ENCODE measurements at places on chromosomes 13 and 19. TPM values are rescaled to one million over a fixed set of nuclear protein-coding genes. Genes with fewer than 3 reads are reported as not detected.
A peak's percentile ranks its signal among the peaks of the same experiment; 100 is the strongest.

DNA sequence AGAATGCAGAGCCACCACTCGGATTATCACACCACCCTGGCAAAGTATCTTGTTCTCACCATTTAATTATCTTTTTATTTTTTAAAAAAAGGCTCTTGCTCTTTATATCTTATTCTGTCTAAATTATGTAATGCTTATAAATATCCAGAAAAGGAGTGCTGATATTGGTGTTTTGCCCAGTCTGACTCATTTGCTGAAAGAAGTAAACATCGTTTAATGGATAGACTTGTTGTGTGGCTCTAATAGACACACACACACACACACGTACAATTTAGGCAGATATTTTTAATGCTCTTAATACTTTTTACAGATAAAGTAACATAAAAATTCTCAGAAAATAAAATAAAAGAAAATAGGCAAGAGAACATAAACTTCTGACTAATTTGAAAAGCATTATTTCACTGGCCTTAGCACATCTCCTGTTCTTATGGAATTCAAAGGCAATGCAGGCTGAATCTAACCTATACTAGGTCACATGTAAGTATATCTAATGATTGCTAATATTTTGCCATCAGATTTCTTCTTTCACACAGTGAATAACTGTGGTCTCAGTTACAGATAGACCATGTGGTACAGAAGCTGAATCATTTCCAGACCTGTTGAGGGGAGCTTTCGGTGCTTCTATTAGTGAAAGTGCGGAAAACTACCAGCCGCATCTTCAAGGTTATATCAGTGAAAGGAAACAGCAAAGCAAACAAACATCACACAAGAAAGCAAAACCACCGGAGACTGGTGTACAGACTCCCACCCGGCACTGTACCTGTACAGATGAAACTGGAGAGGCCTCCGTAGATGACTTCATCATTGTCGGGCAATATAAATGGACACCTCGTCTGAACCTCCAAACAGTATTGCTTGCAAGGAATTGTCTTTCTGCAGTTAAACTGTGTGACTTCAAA, 642.1 kb upstream of the ARGLU1 start:
- DNase-seq, result peak; percentile 64
- H3K4me3 ChIP-seq, result no peak overlapping the region
- no peaks in the 10 kb centered on the region for H3K27me3 ChIP-seq
- peaks cover 3% of the 10 kb centered on the region for H3K4me1 ChIP-seq
- H3K36me3 ChIP-seq, result no peaks in the 10 kb centered on the region

DNA sequence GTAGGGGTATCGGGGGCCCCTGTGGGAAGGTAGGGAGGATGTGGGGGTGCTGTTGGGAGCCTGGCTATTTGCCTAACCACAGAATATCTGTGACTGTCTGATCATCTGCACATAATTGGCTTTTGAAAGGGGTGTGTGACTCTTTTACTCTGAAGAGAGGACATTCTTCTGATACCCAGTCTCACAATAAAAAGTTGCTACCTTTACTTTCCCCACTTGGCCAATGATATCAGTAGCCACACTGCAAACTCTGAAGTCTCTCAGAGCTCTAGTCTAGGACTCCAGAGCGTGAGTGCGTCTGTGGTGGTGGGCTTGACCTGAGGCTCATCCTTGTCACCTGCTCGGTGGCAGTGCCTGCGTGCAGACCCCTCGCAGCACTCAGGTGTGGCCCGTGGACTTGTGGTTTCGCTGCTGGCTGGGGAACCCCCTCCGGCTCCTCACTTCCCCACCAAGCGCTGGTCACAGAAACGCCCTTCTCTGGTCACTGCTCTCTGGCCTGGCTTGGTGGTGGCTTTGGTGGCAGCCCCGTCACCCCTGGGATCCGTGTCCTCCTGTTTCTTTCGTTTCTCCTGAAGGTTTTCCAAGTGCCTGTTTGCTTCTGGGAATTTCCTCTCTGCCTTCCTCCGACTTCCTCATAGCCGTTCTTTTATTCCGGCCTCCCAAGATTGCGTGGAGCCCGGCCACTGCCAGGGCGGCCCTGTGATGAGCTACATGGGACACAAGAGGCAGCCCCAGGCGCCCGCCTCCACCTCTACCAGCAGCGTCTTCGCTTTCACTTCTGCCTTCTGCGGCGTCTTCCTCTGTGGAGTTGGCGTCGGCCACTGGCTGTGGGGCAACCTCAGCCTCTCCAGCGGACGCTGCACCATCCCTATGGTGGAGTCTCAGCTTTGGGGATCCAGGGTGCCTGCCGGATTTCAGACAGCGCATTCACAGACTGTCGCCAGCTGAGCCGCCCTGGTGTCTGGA, 78.0 kb downstream of the ATP11A start:
- peak; percentile 56 for DNase-seq
- H3K4me1 ChIP-seq, result peaks cover 21% of the 10 kb centered on the region
- H3K4me3 ChIP-seq, result no peak overlapping the region

DNA sequence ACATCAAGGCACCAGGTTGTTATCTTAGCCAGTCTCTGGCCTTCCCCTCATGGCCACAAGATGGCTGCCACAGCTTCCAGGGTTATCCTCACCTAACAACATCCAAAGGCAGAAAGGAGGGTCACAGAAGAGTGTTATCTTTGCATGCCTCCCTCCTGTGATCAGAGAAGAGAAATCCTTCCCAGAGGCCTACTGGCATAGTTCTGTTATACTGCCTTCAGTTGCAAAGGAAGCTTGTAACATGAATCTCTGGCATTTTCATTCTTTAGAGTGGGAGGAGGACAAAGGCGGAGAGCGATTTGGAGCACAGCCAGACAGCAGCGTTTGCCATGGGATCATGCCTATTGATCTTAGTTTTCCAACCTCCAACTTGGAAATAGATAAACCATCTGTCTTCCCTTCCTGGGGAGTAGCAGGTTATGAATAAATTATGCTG, 135.7 kb downstream of the DNAJC15 start:
- DNase-seq, result peak; percentile 69
- H3K27me3 ChIP-seq, result no peaks in the 10 kb centered on the region
- no peak overlapping the region for H3K4me3 ChIP-seq

CYP2F1 gene
- not detected for total RNA-seq

DNA sequence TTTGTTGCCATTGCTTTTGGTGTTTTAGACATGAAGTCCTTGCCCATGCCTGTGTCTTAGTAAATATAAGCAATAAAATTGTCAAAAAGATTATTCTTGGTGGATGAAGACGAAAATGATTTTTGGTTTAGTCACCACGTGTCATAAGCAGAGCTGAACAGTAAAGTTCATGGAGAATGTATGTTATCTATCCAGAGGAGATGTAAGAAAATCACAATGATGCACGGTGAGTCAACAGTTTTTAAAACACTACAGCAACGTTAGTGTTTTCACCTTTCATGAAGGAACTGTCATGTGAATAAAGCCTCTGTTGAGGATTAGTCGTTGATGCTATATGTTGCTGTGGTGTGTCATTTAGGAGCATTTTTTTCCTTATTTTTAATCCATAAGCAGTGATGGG, 137.6 kb downstream of the GPC6 start:
- no peak overlapping the region for H3K27ac ChIP-seq
- H3K4me3 ChIP-seq, result no peak overlapping the region
- H3K4me1 ChIP-seq, result no peaks in the 10 kb centered on the region

DNA sequence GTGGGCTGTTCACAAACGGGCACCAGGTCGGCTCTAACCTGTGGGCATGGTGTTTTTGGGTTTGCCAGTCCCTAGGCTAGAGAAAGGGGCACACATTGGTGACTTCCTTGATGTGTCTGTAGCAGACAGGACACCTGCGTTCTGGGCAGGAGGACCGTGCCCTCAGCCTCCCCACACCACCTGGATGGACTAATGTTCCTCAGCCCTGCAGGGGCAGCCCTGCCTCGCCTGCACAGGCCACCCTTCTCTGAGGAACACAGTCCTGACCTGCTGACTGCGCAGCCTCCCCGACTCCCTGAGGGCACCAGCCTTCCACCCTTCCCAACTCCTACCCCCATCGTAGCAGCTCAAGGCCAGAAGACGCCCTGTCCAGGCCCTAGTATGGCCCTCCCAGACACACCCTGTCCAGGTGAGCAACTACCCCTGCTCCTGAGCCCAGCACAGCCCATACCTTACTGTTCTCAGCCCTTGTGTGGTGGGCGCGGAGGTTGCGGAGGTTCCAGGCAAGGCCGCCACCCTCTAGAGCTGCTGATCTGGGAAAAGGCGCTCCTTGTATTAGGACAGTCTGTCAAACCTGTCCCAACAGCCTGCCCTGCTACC, 55.7 kb downstream of the GGACT start:
- H3K27me3 ChIP-seq, result peaks cover under 1% of the 10 kb centered on the region
- H3K4me1 ChIP-seq, result no peaks in the 10 kb centered on the region
- no peak overlapping the region for H3K27ac ChIP-seq
- no peak for DNase-seq

GRCh38 chr19:18590273-18591272, 2.0 kb downstream of the REX1BD start:
- H3K4me3 ChIP-seq, result peak overlapping the region; percentile 75
- peaks cover 50% of the 10 kb centered on the region for H3K4me1 ChIP-seq
- DNase-seq, result peak; percentile 96
- peak overlapping the region; percentile 94 for H3K27ac ChIP-seq
- peaks cover 13% of the 10 kb centered on the region for H3K36me3 ChIP-seq
- peaks cover 10% of the 10 kb centered on the region for H3K27me3 ChIP-seq

DNA sequence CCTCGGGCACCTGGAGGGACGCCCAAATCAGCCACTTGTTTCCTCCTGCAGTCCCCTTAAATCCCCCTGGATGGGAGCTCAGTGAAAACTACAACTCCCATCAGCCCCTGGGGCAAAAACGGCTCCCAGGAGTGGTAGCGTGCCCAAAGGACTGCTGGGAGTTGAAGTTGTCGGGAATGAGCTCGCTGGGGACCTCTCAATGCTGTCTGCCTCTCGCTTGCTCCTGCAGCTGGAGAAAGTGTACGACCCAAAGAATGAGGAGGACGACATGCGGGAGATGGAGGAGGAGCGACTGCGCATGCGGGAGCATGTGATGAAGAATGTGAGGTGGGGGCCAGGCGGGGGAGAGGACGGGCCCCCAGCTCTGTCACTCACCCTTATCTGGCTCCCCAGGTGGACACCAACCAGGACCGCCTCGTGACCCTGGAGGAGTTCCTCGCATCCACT, 14.7 kb upstream of the DHDH start:
- peaks cover 68% of the 10 kb centered on the region for H3K36me3 ChIP-seq
- DNase-seq, result no peak
- no peak overlapping the region for H3K27ac ChIP-seq
- H3K27me3 ChIP-seq, result no peaks in the 10 kb centered on the region

TBXA2R gene
- 0.53 TPM for total RNA-seq

DNA sequence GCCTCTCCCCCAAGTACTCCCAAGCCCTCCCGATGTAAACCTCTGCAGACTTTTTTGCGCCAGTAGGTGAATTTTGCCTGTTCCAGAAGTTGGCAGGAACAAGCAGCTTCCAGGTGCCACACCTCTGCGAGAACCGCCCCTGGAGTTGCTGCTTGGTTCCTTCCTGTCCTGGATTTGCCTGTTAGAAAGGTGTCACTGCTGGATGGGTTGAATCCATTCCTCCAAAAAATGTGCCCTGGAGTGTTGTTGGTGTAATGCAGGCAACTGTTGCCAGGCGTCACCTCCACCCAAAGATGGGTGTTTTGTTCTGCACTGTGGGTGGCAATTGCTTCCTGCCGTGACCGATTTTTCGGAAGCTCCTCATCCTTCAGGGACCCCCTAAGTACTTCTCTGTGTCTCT, 5.7 kb downstream of the PGPEP1 start:
- DNase-seq, result no peak
- H3K4me3 ChIP-seq, result no peak overlapping the region
- peaks cover 12% of the 10 kb centered on the region for H3K36me3 ChIP-seq
- H3K27ac ChIP-seq, result no peak overlapping the region

HSPBP1 gene
- 14.5 TPM for total RNA-seq

GRCh38 chr13:33069365-33069764, 53.1 kb downstream of the KL start:
- no peak overlapping the region for H3K4me3 ChIP-seq
- H3K27ac ChIP-seq, result no peak overlapping the region
- no peaks in the 10 kb centered on the region for H3K4me1 ChIP-seq
- no peaks in the 10 kb centered on the region for H3K27me3 ChIP-seq
- no peak for DNase-seq

TNNT1 gene
- total RNA-seq, result 387 TPM

GRK1 gene
- 0.22 TPM for total RNA-seq

GJB6 gene
- total RNA-seq, result 0.04 TPM

Data from muscle of leg (tissue), 16 donors.